Stimulated activated CD8-positive, alpha-beta memory T cell treated with anti-CD3 and anti-CD28 coated beads, Interleukin-15, amount 100 ng/mL, for 24 hours (primary cell): ENCODE measurements at places on chromosomes 4 and X.

DNA sequence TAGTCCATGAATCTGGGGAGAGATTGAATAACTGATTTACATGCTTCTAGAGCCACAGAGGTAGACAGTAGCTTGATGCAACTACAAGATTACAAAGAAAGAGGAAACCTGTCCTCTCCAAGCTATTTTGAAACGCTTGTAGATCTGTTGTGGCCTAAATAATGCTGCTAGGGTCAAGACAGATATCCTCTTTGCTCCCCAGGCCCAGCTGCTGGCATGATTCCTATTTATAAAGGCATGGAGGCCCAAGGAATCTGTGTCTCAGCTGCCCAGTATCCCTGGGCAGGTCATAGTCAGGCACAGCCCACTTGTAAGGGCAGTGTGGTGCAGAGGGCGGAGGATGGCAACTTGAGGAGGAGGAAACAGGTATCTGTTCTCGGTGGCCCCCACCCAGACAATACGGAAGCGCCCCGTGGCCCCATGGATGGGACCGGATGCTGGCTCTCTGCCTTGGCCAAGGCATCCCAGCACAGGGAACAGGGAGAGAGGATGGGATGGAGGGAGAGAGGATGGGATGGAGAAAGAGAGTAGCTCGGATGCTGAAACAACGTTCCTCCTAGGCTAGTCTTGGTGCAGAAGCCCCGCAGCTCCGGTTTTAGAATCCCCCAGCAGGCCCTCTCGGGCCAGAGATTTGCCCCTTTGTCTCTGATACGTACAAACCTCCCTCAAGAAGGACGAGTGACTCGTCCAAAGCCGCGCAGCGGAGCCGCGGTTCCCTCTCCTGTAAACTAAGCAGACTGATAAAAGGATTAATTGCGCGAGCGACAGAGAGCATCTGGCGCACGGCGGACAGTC is 767 bp upstream of the SMIM20 start:
- DNase-seq: no peak

GRCh38 chrX:20270562-20270890 is 3.8 kb upstream of the RPS6KA3 start:
- no peak for DNase-seq

DNA sequence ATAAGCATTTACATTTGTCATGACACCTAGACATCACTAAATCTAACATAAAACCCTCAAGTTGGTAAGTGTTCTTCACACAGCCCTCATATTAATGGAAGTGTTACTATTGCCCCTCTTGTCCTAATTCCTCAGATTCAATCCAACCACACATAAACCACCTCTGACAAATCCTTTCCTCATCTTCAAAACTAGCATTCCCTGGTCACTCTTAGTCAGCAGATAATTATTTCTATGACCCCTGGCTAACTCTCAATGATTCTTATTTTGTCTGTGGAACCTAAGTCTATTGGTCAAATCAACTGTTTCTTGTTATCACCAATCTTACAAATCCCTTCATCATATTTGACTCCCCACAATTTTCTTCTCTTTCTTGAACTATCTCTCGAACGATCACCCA is 168.6 kb downstream of the PPP3CA start:
- no peak for DNase-seq

- DNase-seq: no peak
Measured at GRCh38 chr4:24002330-24002966, 112.6 kb upstream of the PPARGC1A start.

- no peak for DNase-seq
Measured at GRCh38 chrX:149476513-149476912, 28.6 kb downstream of the IDS start.
